ENCODE measurements at places on chromosomes 11 and 22.

- no peak for DNase-seq
Observed at GRCh38 chr11:75850787-75851186, 35.8 kb downstream of the UVRAG start.

- DNase-seq = no peak
Observed at GRCh38 chr22:49204599-49205482, 622.8 kb downstream of the BRD1 start.

DNA sequence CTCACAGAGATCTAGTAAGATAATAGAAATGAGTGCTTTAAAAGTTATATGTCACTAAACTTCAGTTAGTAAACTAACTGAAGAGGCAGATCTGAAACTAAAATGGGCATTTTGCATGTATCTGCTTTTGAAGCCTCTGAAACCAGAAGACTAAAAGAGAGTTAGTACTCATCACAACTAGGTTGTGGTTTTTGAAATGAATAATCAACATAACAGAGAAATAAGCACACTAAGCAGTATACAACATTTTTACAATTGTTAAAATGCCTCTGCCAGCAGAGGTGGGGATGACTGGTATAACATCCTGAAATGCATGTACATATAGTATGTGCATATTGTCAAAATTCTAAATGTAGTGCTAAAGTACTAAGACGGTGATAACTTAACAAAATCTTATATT, 564.5 kb downstream of the DLG2 start:
- DNase-seq = no peak

DNA sequence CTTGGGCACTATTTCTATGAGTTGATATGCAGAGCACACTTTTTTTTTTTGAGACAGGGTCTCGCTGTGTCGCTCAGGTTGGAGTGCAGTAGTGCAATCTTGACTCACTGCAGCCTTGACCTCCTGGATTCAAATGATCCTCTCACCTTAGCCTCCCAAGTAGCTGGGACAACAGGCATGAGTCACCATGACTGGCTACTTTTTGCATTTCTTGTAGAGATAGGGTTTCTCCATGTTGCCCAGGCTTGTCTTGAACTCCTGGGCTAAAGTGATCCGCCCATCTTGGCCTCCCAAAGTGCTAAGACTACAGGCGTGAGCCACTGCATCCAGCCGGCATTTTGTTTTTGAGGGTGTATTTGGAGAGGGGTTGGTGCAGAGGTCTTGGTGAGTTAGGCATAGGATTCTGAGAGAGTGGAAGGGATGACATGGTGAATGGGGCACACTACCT, 29.9 kb upstream of the MTCH2 start:
- no peak for DNase-seq

All from CD4-positive, alpha-beta T cell (primary cell).